ENCODE measurements at places on chromosomes 16 and 17.

DNA sequence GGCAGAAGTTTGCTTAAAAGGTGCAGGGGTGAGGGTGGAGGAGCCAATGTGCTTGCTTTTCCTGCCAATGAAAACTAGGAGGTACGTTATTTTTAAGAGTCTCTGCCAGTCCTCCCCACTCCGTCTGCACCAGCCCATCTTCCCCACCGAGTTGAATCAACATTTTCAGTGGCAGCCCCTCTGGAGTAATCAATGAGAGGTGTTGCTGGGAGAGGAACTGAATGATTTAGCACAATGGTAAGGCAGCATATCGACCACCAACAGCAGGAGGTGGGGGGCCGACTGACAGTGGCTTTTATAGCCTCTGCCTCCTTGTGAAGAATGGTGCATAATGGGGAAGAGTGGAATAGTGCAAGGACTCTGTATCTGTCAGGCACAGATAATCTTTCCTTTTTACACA lies 1465.0 kb upstream of the GOT2 start:
- DNase-seq, result no peak

DNA sequence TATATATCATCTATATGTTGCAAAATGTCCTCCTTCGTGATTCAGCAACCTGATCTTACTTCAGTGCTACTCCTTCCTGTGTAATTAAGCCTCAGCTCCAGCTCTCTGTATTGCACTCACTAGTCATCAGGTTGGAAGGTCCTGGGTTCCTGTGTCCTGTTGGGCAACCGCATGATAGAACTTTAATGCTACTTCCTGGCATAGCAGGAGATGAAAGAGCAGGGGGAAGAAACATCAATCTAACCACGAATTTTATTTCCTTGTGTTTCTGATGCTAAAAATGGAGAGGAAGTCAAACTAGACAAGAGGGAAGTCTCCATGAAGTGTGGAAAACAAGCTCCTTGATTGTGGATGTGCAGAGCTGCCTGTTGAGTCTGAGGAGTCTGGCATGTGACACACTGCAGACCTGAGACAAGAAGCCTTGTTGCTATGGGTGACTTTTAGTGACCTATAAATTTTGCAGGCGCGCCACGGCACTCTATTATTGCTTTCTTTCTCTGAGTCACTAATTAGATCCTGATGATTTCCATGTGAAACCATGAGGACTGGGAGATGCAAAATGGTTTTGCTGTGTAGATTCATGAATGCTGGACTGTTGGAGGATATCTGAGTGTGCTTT lies 25.6 kb downstream of the IGSF6 start:
- no peak for DNase-seq

- no peak for DNase-seq
Observed at GRCh38 chr17:2844416-2844815, 48.2 kb downstream of the RAP1GAP2 start.

DNA sequence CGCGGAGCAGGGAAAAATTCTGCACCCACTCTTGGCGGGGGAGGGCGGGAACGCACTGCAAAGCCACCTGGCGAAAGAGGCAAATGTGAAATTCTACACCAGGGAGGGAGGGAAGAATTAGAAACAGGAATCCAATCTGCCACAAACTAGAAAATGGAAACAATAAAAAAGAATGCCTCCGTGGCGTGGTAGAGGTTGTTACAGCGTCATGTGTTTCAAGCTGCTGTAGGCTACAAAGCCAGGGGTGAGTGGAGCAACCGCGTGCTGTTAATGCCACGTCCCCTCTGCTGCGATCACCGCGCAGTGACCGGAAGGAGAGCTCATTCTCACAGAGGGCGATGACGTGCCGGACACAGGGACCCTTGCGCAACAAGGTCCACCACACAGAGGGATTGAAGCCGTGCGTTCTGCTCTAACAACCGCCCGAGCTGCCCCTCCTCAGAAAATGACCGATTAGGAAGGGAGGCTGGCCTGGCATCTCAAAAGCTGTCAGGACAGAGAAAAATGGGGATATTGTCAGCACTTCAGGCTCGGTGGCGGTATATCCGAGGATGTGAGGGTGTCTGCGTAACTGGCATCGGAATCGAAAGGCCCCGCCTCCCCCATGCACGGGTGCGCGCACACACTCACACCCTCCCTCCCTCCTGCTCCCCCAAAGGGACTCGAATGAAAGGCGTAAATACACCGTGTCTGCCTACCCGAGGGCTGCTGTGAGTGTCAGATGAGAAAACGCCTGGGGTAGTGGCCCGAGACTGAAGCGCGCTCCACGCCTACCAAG lies 70.8 kb upstream of the TNRC6C start:
- DNase-seq, result peak; percentile 81

- no peak for DNase-seq
Observed at GRCh38 chr16:50445621-50446555, 77.1 kb upstream of the BRD7 start.

- no peak for DNase-seq
Observed at GRCh38 chr16:12609937-12610699, 193.6 kb downstream of the CPPED1 start.

GRCh38 chr17:56636265-56636664 lies 42.8 kb downstream of the NOG start:
- no peak for DNase-seq

DNA sequence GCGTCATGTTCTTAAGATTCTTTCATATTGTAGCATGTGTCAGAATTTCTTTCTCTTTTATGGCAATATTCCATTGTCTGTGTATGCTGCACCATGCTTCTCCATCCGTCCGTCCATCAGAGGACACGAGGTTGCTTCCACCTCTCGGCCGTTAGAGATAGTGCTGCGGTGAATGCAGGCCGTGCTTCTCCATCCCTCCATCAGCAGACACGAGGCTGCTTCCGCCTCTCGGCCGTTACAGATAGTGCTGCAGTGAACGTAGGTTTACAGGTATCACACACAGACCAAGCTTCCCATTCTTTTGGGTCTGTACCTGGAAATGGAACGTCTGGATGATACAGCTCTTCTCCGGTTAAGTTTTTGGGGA lies 113.5 kb downstream of the CMIP start:
- no peak for DNase-seq

DNA sequence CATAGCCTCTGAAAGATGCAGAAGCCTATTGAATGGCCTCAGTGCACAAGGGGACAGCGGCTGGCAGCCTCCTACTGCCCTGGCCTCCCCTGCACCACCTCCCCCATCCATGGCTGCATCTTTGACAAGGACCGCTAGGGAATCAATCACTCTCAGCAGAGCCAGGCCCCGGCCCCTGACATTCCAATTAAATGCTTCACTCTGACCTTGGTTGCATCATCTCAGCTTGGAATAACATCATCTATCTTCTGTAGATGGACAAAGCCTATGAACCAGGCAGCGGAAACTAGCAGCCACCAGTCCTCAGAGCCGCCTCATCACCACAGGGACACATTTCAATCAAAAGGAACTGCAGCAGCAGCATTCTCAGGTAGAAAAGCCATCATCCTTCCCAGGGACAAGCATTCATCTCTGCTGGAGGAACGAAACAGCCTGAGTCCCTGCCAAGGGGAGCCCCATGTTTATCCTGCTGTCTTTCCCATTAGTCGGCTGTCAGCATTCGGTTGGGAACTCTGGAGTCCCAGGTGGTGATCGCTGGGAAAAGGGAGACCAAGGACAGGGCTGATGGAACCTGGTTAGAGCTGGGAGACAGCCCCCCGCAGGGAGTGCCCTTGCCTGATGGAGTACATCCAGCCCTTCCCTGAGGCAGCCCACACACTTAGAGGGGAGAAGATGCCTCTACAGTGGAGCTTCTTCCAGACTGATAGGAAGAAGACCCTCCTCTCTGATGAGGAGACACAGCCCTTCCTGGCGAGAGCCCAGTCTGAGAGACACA lies 11.5 kb upstream of the TMEM132E start:
- DNase-seq, result no peak
